ENCODE measurements at places on chromosomes 7 and 10. TPM values are rescaled to one million over a fixed set of nuclear protein-coding genes. Genes with fewer than 3 reads are reported as not detected.

GRCh38 chr7:140494867-140495266, 15.6 kb upstream of the MKRN1 start:
- DNase-seq: no peak

Gene BNIP3
- total RNA-seq: 95.9 TPM

Gene SEMA3D
- 19.8 TPM for total RNA-seq

Gene AGR3
- total RNA-seq: not detected

Gene PLA2G12B
- not detected for total RNA-seq

DNA sequence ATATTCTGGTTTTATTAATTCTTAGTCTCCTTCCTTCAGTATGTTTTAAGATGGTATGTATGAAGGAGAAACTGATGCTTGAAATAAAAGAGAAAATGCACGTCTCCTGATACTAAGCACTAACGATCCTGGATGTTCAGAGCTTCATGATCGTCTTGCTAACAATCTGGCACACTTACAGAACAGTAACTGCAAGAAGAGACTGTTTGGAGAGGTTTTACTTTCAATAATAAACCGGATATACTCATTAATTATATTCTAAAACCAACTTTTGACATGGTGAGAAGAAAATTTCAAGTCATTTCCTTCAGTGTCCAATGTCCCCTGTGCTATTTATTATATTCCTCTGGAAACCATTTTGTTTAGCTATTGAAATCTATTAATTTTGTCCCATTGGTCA, 251.0 kb downstream of the NXPH1 start:
- DNase-seq: no peak

Gene RBP3
- total RNA-seq: not detected

- no peak for DNase-seq
Observed at GRCh38 chr7:109611656-109612055, 1042.0 kb downstream of the DNAJB9 start.

GRCh38 chr10:75464478-75465449, 33.3 kb downstream of the LRMDA start:
- DNase-seq: no peak

DNA sequence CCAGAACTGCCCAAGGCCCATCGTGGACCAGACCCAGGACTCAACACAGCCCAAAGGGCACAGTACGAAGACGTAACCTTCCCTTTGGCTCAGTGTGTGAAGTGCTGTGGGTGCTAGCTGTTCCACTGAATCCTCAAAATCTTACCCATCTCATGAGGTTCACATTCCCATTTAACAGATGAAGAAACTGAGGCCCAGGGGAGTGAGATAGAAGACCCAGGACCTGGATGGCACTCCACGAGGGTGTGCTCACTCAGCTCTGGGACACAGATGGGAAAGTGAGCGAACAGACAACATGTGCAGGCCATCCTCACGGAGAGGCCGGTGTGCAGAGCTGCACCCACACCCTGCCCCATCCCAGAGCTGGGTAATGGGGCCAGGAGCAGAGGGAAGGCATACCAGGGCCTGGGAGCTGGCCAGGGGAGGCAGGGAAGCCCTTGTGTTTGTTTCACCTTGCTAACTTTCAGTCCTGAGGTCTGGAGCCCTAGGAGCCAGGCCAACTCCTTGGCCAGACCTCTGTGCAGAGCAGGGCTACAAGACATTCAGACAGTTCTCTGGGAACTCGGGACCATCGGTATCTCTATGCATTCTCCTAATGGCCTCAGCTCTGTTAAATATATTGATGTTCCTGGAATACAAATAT, 100.3 kb upstream of the ZMIZ1 start:
- no peak for DNase-seq

All from HFFc6 (cell line).